ENCODE measurements at places on chromosomes 5 and 9. TPM values are rescaled to one million over a fixed set of nuclear protein-coding genes. Genes with fewer than 3 reads are reported as not detected.

DNA sequence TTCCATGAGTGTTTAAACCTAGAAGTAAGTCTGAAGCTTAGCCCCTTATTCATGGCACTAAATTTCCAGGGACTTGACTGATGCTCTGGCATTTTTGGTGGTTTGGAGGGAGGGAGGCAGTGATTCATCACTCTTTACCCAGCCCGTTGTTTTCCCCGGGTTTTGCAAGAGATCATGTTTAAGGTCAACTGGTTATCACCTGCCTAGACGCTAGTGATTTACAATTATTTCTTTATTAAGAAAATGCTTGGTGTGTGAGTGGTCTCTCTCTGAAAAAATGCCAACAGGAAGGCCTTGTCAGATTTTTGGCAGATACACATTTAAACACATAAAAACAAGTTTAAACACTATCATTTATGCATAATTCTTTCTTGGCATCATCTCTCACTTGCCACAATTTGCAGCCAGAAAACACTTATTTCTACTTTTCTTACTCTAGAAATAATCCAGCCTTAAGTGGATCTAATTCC, 737.9 kb upstream of the ZNF608 start:
- DNase-seq, result no peak

Gene FBN2
- 0.16 TPM for total RNA-seq

DNA sequence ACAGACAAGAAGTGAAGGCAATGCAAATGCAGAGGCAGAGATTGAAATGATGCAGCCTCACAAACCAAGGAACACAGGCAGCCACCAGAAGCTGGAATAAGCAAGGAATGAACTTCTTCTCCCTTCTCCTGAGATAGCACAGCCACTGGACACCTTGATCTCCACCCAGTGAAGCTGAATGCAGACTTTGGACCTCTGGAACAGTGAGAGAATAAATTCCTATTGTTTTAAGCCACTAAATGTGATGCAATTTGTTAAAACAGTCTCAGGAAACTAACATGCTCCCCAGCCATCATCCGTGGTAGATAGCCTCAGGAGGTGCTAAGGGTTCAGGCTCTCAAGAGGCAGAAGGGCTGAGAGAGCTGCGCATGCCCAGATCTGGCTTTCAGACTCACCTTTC, 512.2 kb upstream of the ZNF608 start:
- no peak for DNase-seq

- DNase-seq, result no peak
Measured at GRCh38 chr5:104189909-104190308, 627.3 kb upstream of the NUDT12 start.

Gene FOXI1
- not detected for total RNA-seq

Gene CCNG1
- total RNA-seq, result 79.1 TPM

DNA sequence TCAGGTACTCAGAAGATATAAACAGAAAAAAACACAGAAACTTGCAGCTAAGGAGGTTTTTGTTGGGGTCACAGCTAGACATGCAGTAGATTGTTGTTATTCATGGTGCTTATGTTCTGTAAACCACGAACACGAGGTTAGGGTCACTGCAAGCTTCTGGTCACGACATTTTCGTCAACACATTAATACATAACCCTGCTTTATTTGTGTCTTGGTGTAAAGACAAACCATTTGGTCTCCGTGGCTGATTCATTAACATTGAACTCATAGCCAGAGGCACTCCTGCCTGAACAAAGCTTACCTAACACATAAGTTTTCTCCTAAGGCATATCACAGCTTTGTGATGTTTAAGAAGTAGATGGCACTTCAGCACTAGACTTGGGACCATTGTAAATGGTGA, 16.9 kb downstream of the TEK start:
- DNase-seq, result no peak

Gene OR1J2
- 0.30 TPM for total RNA-seq

GRCh38 chr5:17069995-17070511, 134.0 kb upstream of the MYO10 start:
- DNase-seq, result no peak

Gene PCDHAC1
- total RNA-seq, result not detected

DNA sequence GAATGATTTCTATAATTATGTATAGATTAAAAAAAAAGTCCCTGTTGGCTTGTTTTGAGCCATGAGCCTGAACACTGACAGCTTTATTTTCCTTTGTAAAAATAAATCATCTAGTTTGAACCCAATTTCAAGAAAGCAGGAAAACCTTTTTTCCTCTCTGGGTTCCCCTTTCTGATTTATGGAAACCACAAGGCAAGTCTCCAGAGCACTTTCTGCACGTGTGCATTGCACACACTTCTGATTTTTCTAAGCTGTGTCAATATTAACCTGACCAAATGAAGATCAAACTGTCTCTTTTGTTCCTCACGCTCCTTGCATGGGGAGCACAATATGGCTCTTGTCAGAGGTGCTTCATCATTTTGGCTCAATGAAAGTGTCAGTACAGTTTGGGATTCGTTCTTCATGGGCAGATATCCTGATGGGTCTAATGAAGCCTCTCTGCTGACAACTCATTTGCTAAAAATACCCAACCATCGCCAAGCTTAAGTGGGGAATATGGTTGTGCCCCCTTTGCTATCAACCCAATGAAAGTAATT, 39.2 kb upstream of the PCA3 start:
- DNase-seq, result no peak

GRCh38 chr5:157205708-157206107, 25.1 kb downstream of the ITK start:
- no peak for DNase-seq

DNA sequence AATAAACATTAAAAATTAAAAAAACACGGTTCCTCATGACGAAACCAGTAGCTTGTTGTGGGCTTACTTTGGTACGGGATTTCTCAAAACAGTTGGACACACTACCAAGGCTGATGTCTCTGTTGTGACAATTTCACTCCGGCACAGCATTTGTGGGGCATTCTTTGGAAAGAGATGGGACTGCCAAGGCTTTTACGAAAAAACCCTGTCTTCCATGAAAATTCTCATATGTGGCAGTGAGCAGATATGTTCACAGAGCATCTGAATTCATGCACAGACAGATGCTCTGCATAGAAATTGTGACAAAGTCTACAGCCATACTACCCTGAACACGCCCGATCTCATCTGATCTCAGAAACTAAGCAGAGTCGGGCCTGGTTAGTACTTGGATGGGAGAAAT, 17.8 kb upstream of the SHROOM1 start:
- DNase-seq, result no peak

- DNase-seq, result no peak
Measured at GRCh38 chr5:154478224-154478565, at the start of gene HAND1. TSS of gene HAND1 (minus strand) at chr5:154478227. CDS start at chr5:154478008, 219 bp downstream.

Gene ANGPTL2
- total RNA-seq, result 0.10 TPM

Gene ST6GALNAC6
- total RNA-seq, result 74.5 TPM

- no peak for DNase-seq
Measured at GRCh38 chr9:4738866-4739586, 2.0 kb downstream of the AK3 start.

Gene GMCL2
- total RNA-seq, result not detected

Gene FSD1L
- total RNA-seq, result 3.2 TPM

Gene ST8SIA4
- 27.5 TPM for total RNA-seq

Gene PGM5
- 0.40 TPM for total RNA-seq

Gene DNM1
- total RNA-seq, result 2.2 TPM

GRCh38 chr5:148384380-148384737, 601 bp downstream of the FBXO38 start:
- DNase-seq, result no peak

Gene OR1Q1
- 0.96 TPM for total RNA-seq

DNA sequence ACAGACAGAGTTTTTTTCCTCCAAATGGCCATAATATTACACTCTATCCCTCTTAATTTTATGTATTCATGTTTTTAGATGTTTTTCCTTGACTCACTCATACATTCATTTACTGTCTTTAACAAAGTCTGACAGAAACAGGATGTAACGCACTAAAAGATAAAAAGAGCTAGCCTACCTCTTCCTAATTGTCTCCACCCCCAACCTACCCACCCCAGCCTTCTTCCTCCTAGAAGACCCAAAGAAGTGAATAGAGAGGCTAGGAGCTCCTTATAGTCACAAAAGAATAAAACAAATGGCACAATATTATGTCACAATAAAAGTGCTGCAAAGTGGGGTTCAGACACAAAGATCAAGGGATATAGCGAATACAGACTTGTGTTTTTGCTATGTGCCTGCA, 719 bp downstream of the NOL8 start:
- no peak for DNase-seq

GRCh38 chr5:40774623-40775022, 18.9 kb upstream of the TTC33 start:
- no peak for DNase-seq

Gene SUSD1
- total RNA-seq, result 23.7 TPM

Gene QRFP
- not detected for total RNA-seq

Gene NCBP1
- total RNA-seq, result 31.6 TPM

- DNase-seq, result no peak
Measured at GRCh38 chr5:105677291-105677690, 1993.4 kb downstream of the EFNA5 start.

DNA sequence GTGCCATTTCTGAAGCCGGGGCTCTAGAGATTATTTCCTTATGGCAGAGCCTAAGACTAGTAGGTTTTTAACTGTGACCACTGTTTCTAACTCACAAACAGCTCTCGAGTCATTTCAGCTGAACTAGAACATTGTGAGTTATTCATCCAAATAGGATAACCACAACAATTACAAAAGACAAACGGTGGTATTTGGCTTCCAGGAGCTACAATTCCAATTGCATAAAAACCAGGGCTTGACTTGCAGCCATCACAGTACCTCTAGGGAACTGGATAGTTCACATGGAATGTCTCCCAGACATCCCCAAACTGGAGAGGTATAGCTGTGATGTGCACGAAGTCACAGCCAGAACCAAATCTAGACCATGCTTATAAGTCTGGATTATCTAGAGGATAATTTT, 224.8 kb downstream of the FAM114A2 start:
- no peak for DNase-seq

DNA sequence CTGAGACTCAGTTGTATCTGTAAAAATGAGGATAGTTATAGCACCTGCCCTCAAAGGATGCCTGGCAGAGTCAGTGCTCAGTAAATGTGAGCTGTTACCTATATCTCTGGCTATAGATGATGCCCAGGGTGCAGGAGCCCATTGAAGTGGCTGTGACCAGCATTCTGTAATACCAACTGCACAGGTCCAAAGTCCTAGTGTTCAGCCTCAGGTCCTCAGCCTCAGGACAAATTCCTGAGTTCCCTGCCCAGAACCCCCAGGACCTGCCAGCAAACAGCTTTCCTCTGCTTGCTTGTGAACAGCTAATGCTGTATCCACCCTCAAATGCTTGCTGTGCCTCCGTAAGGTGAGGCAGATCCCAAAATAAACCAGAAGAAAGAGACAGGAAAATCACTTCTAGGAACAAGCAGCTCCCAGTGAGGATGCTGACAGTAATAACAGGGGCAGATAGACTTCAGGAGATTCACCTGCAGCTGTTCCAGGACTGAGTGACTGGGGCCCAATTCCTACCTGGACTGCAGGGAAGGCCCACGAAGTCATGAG, 80.8 kb downstream of the SIL1 start:
- no peak for DNase-seq

Measured in T-helper 17 cell (primary cell).